Mucosa of descending colon (tissue), 3 donors: ENCODE measurements at places on chromosomes 4 and X. TPM values are rescaled to one million over a fixed set of nuclear protein-coding genes. Genes with fewer than 3 reads are reported as not detected.

Gene OPRPN
- not detected for total RNA-seq

DNA sequence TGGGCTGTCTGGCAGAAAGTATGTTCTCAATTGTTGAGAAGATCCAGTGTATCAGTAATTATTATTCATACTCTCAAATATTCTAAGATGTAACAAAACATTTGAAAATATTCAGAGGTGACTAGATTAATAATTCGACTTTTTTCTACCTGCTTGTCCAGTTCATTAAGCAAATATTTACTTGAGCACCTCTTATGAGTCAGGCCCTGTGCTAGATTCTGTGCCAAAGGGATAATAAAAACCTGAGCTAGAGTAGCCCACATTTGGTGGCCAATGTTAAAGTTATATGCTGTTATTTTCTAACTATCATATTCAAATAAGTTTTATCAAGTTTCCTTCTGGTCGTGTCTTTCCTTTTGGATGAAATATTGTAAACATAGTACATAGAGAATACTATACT is 58.5 kb downstream of the ARHGAP10 start:
- DNase-seq, result no peak

Gene PABPC5
- 0.55 TPM for total RNA-seq

DNA sequence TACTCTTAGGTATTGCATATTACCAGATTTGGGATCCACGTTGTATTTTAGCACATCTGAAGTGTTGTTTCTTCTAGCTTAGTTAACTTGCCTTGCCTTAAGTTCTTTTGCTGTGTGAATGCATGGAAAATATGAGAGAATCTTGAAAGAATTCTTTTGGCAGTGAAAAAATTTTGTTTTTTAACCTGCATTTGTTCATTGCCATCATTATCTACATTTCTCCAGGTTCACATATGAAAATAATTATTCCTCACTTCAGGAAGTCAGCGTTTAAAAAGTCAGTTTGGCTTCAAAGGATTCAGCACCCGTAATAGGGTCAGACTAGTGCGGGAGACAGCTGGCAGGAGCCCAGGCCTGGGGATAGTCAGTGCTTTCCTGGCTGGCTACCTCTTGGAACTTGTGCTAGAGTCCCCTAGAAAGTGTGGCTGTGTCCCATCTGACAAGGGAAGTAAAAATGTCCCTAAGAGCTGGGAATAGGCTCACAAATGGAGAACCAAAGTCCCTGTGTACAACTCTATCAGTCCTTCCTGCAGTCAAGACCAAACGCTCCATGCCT is 251.9 kb upstream of the KLF3 start:
- peak; percentile 31 for DNase-seq

Gene CCDC149
- total RNA-seq, result 14.1 TPM

Gene CXCL8
- 0.78 TPM for total RNA-seq

Gene NCAPG
- 3.0 TPM for total RNA-seq
